ENCODE measurements at places on chromosomes 12 and 14. TPM values are rescaled to one million over a fixed set of nuclear protein-coding genes. Genes with fewer than 3 reads are reported as not detected.

GARIN6 gene
- total RNA-seq: not detected

PCK2 gene
- total RNA-seq: 3.9 TPM

SCNN1A gene
- total RNA-seq: 0.40 TPM

LMO3 gene
- total RNA-seq: 56.1 TPM

TTC9 gene
- total RNA-seq: 10.0 TPM

FAR2 gene
- 26.0 TPM for total RNA-seq

Measured in spinal cord (tissue), 10 donors.